ENCODE measurements at places on chromosomes 3 and 15.

DNA sequence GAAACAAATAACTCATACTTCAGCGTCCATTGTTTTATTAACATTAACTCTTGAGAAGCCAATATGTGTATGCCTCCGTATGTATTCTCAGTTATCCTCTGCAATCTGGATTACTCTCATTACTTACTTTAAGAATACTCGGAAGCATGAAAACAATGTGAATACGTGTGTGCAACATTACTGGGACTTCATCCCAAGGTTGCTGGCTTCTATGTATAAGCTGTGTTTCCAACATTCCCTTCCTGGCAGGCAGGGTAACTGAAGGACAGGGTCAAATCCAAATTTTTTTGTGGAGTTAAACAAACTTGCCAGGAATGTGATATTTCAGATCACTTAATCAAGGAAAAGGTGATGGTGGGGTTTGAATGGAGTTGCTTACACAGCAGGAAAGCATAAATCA lies 34.5 kb upstream of the NR1I2 start:
- no peak for DNase-seq

DNA sequence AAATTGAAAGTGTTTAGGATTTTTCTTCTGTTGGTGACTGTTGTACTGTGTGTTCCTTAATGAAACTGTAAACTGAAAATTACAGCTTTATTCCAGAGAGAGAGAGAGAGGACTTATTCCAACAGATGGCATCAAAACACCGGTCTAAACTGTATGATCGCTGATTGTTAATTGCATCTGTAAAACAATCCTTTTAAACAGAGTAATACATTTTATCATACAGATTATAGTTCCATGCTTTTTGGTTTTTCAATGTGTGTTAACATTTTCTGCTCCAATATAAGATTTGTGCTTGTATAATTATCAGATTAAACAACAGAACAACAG lies 289.7 kb upstream of the DNAJC19 start:
- no peak for DNase-seq

DNA sequence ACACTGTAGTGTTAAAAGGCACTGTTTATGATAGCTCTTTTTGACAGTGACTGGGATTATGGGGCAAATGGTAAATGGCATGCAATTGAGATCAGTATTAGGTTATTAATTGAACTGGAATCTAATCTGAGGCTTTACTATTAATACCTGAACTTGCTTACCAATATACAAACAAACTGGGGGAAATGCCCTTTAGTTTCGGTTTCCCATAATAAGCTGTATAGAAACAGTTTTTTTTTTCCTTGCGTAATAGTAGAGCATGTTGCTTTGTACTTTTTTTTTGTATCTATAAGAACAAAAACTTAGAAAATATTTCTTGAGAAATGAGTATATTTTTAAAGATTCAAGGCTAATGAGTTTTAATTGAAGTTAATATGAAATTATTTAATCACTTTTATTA lies 95.0 kb downstream of the FNDC3B start:
- no peak for DNase-seq

- DNase-seq, result no peak
Measured at GRCh38 chr3:65995515-65995914, 43.2 kb downstream of the MAGI1 start.

DNA sequence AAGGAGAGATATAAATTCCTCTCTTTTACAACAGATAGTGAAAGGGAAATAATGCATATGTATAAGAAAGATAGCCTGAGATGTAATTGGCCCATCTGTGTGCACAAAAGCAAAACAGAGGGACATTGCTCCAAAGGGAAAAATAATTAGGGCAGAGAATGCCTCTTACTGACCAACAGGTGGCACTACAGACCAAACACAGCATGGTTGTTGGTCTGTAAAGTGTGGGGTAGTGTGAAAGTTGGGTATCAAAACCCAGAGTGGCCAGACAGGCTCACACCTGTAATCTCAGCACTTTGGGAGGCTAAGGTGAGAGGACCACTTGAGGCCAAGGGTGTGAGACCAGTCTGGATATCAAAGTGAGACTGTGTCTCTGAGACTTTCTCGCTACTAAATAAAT lies 4.5 kb upstream of the TLNRD1 start:
- peak; percentile 34 for DNase-seq

DNA sequence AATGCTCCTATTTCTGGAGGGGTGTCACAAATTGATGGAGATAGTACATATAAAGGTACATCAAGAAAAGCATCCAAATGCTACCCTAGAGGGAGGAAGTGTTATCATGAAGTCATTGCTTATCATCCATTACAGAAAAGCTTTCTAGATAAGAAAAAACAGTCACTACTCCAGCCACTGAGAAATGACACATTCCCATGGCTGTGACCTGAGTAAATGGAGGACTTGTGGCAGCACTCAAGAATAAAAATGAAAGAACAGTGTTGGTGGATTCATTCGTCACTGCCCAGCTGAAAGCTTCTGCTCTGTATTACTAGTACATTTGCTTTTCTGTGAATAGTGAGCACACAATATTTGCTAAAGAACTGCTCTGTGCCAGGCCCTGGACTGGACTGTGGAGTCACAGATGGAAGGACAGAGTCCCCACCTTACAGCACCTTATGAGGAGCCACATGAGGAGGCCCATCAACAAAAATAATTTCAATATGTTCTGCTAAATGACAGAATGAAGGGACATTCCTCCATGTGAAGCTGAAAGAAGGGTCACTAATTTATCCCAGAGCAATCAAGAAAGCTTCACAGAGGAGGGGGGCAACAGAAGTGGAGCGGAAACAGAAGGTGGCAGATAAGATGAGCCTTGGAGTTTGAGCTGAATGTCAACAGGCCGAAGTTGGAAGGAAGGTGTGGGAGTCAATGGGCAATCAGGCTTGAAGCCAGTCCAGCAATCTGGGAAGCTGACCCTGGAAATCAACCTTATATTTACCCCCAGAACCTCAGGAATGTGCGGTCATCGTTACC lies 343.5 kb upstream of the TRIM42 start:
- no peak for DNase-seq

DNA sequence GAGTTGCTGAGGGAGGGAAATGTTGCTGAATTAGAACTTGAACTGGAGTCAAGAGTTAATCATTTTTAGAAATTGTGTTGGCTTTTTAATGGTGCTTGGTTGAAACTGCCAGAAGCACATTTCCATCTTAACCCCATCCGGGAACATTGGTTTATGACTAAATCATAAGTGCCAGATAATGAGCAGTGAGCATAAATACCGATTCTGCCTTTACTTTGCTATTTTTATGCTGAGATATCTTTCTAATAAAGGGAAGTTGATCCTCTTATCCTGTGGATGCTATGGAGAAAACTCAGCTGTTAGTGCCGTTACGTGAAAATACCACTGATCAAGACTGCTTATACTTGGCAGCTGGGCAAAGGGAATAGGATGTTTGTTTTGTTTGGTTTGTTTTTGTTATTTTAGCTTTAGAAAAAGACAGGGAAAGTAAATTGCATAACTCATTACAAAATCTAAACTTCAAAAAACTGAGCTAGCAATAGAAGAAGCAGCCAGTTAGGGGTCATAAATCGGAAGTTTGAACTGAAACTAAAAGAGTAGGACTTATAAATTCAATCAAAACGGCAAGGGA lies 813.1 kb downstream of the NAALADL2 start:
- DNase-seq, result no peak

DNA sequence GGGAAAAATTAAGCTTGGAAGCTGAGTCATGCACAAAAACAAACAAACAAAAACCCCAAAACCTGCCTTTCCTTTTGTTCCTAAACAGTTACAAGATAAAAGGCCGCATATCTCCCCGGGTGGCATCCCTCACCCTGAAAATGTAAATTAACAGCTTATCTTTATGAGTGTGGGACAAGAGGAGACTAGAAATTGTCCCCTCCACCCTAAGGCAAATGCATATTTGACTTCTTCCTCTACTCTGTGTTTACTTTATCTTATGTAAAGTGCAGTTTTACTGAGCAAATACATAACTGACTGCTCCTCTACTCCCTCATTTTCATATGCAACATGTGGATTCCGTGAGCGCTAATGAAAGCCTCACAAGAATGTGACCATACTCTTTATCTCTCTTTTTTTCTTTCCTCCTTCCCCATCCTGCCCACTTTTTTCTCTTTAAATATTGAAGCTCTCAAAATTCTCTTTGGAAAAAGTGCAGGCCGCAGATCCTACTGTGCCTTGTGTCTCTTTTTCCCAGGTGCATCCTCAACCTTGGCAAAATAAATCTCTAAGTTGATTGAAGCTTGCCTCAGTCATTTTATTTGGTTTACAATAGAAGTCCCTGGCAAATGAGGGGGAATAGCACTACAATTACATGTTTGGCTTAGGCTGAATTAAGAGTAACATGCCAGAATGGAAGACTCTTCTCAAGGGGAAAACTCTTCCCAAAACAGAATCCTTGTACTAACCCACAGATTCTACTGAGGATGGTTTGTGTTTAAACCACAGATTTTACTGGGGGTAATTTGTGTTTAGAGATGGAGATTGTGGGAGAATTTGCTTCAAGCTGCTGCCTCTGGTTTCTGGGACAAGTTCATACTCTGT lies 72.7 kb upstream of the WDR72 start:
- no peak for DNase-seq

- DNase-seq, result no peak
Measured at GRCh38 chr3:25768851-25769250, 14.4 kb downstream of the NGLY1 start.

GRCh38 chr3:191985691-191986090 lies 524.7 kb downstream of the PYDC2 start:
- no peak for DNase-seq

DNA sequence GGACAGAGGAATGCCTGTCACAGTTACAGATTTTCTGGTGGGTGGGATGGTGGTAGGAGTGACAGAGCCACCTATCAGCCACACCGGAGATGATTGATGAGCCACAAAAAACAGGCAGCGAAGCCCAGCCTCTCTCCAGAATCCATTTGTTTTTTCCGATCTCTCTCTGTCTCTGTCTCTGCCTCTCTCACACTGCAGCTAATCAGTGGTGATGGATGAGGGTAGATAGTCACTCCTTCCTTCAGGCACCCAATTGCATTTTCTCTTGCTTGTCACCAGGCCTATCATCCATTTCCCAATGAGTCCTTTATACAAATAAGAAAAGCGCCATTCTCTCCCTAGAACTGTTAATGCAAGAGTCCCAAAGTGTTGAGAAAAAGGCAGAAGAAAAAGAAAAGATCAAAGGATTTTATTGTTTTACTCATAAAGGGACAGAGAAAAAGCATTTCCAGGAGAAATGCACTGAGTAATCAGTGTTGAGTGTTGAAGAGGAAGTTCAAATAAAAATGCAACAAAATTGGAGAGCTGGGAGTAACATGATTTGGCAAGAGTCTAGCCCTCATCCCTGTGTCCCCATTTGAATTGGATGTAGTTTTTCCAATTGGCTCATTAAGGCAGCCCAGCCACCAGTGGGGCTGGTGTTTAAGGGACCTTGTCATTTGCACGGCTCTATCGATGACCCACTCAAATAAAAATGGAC lies 1089.3 kb downstream of the TUSC7 start:
- no peak for DNase-seq

Data from neural progenitor cell (in vitro differentiated cells).